Activated CD4-positive, alpha-beta T cell treated with anti-CD3 and anti-CD28 coated beads, Interleukin-2, amount 50 U/mL, for 4 hours (primary cell): ENCODE measurements at places on chromosomes 6 and 20.

DNA sequence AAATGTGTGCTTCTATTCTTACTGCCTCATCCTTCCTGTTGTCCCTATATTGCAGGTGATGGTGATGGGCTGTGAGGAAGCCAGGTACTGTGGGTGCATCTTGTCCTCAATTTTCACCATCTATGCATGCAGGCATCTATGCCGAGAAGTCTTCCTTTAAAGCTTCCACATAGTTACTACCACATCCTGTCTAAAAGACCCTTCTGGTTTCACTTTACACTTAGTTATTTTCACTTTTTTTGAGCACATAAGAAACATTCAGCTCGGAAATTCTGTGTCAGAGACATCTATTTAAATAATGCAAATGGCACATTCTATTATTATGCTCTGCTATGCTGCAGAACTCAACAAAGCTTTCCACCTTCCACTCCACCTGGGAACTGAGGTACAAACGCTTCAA lies 28.2 kb upstream of the FABP7 start:
- no peak for DNase-seq

GRCh38 chr6:17831135-17831534 lies 124.4 kb upstream of the NUP153 start:
- DNase-seq, result no peak

GRCh38 chr6:104418125-104418524 lies 441.6 kb downstream of the HACE1 start:
- no peak for DNase-seq

GRCh38 chr6:110876806-110877564 lies 2.4 kb downstream of the AMD1 start:
- no peak for DNase-seq

- no peak for DNase-seq
These were observed 36.1 kb downstream of the NUS1 start for GRCh38 chr6:117711369-117711768.

DNA sequence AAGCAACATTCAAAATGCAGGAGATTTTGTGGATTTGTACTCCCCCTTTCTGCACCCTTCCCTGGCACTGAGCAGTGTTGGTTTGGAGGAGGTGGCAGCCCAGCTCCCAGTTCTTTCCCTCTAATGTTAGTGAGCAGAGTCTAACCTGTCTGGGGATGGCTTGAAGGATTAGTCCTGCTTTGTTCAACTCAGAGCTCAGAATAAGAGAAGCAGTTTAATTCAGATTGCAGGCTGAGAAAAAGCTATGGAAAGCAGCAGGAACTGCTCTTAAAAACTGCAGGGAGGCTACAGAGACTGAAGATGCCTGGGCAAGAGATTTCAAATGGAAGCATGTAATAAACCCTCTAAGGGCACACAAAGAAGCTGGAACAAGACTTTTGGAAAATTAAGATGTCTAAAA lies 223.4 kb upstream of the GGTLC1 start:
- DNase-seq, result no peak

DNA sequence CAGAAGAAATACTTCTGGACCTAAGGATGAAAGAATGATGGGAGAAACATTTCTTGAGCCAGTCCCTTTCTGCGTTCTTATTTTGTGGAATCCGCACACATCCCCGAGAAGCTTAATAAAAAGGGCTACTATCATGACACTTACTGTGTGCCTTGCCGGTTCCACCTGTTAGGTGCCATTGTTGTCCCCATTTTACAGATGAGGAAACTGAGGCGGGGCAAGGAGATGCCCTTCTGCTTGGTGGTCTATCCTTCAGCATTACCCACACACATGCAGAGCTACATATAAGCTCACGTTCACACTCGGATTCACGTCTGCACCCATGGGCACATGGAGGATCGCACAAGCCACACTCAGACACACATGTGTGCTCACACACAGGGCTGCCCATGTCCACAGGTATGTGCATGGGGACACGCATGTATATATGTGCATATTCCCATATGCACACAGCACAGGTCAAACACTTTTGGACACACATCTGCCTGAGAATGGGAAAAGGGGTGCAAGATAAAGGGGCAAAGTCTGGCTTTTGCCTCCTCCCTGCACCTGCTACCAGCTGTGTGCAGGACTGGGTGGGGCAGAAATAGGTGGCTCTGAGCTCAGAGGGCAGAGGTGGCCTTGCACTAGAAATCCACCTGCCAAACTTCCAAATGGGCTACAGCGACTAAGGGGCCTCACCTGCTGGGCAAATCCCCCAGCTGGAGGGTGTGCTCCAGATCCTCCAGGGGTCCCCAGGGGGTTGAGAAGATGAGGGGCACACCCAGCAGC lies 30.5 kb upstream of the ADA start:
- no peak for DNase-seq

DNA sequence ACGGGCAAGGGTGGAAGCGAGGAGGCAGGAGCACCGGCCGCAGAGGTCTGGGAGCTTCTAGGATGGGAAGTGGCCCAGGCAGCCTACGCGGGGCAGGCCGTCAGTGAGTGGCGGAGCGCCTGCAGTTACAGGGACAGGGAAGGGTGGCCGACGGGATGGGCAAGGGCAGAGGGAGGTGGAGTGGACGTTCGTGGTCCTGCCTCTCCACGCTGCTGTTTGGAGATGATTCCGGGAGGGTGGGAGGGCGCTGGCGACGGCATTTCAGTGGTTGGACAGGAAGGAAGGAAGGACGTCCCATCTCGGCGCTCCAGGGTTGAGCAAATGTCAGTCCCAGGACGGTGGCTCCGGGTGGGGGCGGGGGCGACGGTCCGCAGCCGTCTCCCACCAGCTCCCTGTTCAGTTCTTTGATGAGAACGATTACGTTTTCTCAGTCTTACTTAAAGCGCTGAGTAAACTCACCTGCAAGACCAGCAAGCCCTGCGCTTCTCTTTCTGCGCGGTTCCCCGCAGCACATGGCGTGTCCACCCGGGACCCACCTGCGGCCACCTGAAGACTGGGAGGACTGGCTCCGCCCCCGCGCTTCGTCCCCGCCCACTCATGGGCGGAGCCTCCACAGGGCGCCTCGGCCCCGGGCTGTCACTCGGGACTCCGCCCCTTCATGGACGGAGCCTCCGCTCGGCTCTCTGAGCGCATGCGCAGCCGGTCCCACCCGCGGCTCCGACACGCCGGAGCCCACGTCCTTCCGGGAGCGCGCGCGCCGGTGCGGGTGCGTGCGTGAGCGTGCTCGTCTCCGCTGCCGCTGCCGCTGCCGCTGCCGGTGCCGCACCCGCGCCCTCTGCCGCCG lies at the start of gene DNAJC5:
Gene DNAJC5 (plus strand): TSS at position 769 of the 844 bp plus-strand sequence. CDS start 33,220 bp downstream, outside the sequence.
- peak; percentile 94 for DNase-seq

DNA sequence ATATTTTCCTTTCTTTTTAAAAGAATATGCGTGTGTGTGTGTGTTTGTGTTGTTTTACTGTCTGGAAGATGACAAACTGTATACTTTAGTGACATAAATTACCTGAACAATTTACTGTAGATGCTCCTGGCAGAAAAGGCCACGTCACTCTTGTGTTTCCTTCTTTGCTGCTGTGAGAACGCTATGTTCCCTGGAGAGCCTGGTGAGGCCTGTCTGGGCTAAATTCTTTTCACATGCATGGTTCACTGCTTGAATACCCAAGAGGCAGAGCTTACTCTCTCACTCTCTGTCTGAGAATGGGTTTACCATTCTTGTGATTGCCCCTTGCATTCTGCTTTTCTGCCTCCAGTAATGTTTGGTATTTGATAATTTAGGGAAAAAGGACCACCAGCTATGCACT lies 64.3 kb downstream of the EDN1 start:
- no peak for DNase-seq

DNA sequence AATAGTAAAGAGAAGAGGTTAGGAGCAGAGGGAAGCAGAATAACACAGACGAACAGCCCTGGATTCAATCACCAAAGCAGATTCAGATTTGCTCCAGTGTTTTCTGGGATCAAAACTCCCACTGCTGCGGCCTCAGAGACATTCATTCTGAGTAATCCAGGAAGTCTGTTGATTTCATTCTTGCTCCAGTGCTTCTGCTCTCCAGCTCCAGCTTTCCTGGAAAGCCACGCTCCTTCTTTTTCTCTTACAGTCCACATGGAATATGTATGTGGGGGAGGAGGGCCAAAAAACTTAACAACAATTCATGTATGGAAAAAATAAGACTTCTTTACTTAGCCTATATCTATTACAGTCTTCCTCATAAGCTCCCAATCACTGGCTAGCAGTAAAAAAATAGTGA lies 26.4 kb upstream of the UST start:
- DNase-seq, result no peak

- no peak for DNase-seq
These were observed 204.3 kb upstream of the PRSS16 start for GRCh38 chr6:27043244-27043643.

DNA sequence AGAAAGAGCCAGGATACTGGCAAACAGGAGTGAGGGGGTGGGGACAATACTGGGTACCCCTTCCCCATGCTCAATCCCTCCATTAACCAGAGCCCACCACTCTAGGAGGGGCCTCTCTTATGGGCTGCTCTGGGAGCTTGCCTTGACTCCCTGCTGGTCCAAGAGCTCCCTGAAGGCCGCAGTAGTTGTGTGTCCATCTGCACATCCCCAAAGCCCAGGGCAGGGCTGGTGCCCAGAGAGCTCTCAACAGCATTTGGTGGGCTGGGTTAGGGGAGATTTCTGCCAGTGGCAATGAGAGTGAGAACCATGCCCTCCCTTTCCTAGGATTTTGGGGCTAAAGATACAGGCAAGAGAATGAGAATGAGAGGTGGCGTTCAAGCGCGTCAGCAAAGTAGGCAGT lies 230.6 kb upstream of the PMEPA1 start:
- no peak for DNase-seq

GRCh38 chr6:119255492-119255891 lies 94.1 kb downstream of the MAN1A1 start:
- DNase-seq, result no peak

DNA sequence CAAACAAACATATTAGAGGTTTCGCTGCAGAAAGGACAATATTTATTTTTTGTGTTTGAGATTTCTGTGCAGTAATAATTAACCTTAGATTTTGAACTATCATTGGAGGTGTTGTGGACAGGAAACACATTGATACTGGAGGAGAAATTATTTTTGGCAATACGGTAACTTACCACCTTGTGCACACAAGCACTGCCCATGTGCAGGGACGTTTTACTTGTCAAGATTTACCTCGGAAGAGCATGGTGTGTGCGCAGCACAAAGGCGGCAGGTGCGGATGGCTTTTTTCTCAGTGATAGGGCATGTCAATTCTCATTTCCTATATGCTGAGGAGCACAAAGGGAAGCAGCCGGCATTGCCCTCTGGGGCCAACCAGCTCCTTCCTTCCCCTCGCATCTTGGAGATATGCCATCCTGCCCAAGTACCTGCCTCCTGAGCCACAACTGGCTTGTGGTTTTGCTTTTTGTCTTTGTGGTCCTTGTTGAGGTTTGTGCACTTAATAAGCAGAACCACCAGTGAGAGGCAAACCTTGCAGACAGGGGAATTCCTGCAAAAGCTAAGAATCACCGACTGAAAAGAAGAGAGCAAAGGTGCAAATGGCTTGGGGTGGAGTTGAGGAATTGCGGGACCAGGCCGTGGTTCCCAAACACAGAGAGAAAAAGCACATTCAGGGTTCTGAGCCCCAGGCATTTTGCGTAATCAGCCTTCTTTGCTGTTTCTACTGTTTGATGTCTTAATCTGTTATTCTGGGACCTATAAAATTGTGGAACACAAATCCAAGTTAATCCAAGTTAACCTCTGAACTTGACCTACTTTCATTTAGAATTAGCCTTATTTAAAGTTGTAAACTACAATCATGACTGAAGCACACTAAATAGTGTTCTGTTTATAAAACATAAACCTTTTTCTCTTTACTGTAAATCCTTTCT lies 21.9 kb downstream of the SAMD5 start:
- no peak for DNase-seq

DNA sequence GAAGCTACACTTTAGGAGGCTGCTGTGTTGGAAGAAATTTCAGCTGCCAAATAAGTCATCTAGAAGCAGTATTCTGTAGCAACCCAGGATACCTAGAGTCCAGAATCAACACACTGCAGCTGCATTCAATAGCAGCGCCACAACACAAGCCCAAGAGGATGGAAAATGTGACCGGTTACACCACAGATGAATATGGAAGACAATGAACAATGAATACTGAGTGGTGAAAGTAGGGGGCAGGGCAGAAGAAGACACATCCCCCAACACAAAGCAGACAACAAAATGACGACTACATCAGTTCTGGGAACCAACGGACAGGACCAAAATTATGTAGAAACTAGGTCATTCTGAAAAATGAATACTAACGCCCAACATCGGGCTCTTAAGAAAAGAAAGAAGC lies 38.2 kb downstream of the KIF6 start:
- DNase-seq, result no peak

- DNase-seq, result no peak
These were observed 86.0 kb downstream of the TIAM2 start for GRCh38 chr6:155080881-155081845.

DNA sequence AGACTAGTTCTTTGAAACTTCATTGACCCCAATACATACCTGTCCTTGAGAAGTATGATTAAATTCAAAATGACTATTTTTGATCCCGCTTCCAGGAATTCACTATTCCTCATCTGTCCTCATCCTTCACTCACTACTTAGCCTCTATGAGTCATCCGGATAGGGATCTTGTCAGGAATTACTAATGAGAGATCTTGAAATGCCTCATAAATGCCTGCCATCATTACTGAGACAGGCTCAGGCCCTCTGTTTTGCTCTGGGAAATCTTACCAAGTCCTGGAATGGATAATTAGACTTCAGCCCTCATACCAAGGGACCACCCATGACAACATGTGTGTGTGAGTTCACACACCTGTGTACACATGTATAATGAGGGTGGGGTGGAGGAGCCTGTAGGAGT lies 2.8 kb upstream of the CYP24A1 start:
- DNase-seq, result no peak

- no peak for DNase-seq
These were observed 45.5 kb upstream of the NRN1 start for GRCh38 chr6:6052216-6052615.

DNA sequence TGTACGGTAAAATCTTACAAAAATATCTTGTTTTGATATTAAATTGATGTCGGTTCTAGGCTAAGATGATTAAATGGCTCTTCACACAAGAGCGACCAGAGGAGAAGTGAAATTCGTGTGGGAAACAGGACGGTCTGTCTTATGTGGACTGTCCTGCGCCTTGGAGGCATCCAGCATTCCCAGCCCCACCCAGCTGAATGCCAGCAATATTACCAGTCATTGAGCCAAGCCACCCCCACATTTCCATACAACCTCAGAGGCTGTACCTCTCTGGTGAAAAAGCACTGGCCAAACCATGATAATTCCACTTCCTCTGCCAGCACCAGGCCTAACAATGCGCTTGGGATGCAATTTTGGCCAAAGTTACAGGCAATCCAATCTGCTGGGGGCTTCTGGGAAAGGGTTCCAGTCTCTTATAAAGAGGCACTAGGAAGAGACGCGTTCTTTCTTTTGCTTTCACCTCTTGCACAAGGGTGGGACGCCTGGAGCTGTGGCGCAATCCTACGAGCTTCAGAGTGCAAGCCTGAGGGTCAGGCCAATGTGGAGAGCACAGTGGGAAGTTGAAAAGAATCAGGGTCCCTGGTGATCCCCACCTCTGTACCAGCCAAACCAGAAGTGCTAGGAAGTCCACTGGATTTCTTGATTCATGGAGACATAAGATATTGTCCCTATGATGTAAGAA lies 213.1 kb downstream of the PREX1 start:
- no peak for DNase-seq

- no peak for DNase-seq
These were observed 2.5 kb upstream of the PPP2R5D start for GRCh38 chr6:42981836-42982235.
